ENCODE measurements at places on chromosomes 3 and 15.
A peak's percentile ranks its signal among the peaks of the same experiment; 100 is the strongest.

GRCh38 chr15:69755551-69756310, 303.1 kb downstream of the RPLP1 start:
- DNase-seq: peak; percentile 89

DNA sequence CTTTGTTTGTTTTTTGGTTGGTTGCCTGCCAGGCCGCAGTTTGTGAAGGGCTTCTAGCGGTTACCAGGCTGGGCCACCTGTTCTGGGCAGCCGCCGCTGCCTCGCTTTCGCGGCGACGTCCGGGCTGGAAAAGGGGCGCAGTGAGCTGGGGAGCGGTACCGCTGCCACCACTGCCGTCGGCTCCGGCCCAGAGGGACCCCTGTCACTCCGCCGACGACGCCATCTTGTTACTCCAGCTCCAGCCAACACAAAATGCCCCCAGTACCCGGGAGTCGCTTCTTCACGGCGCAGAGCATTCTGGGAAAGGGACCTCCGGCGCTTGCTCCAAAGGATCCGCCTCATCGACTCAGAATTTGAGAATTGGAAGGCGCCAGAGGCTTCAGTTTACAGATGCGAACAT, 238.8 kb downstream of the CDIN1 start:
- DNase-seq: no peak

DNA sequence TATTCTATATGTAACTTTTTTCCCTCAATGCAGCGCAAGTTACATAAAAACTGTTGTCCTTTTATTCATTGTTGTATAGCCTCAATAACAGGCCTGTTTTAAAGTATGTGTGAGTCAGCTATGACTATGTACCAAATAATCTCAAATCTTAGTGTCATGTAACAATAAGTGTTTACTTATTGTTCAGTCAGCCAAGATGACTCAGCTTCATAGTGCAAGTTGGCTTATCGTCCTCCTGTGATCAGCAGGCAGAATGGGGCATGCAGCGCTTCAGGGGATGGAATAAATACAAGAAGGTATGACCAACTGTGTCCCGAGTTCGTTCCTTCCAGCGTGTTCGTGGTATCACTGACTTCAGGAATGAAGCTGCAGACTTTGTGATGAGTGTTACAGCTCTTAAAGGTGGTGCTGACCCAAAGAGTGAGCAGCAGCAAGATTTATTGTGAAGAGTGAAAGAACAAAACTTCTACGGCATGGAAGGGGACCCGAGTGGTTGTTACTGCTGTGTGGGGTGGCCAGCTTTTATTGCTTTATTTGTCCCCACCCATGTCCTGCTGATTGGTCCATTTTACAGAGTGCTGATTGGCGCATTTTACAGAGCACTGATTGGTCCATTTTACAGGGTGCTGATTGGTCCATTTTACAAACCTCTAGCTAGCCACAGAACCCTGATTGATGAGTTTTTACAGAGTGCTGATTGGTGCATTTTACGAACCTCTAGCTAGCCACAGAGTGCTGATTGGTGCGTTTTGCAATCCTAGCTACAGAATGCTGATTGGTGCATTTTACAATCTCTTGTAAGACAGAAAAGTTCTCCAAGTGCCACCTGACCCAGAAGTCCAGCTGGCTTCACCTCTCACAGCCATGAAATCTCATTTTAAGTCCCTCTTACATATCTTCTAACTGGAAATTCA, 1016.0 kb downstream of the MCTP2 start:
- no peak for DNase-seq

DNA sequence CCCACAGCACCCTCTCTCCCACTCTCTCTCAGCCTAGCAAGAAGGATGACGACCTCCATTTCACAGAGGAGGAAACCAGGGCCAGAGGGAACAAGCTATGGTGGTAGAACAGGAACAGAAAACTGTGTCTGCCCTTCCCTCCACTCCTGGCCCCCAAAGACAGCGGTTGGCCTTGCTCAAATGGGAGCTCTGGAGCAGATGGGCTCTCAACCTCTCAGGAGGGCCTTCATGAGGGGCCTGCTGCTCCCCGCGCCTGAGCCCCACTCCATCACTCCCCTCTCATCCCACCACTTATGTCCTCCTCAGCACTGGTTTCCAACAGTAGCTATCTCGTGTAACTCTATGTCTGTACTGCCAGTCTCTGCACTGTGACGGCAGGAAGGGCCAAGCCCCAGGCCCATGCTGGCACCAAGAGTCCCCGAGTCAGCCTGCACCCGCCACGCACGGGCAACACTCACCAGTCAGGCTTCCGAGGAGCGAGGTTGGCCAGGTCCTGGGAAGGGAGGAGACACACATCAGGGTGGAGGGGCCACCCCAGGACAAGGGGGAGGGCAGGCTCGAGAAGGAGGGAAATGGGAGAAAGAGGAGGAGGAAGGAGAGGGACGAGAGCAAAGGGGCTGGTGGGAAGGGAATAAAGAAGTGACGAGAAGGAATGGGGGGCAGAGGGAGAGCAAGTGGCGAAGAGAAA, 45.5 kb downstream of the PTH1R start:
- DNase-seq: no peak

GRCh38 chr3:188488801-188489200, 334.8 kb downstream of the LPP start:
- DNase-seq: no peak

DNA sequence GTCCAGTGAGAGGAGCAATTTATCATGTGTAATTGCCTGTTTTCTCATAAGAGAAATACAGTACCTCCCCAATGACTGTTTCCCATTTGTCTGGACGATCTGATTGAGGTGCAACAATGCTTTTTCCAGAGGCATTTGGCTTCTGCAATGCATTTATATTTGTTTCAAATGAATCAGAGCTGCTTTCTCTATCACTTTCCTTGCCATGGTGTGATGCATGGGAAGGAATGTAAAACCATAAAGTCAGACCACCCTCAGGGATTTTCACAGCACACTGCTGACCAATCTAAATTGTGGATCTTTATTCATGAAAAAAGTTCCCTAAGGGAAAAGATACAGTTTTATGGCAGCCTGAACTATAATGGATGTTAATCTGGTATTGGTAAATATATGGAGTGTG, 333.0 kb downstream of the ZNF385D start:
- DNase-seq: no peak

- no peak for DNase-seq
Observed at GRCh38 chr15:91118817-91119590, 18.9 kb downstream of the SV2B start.

DNA sequence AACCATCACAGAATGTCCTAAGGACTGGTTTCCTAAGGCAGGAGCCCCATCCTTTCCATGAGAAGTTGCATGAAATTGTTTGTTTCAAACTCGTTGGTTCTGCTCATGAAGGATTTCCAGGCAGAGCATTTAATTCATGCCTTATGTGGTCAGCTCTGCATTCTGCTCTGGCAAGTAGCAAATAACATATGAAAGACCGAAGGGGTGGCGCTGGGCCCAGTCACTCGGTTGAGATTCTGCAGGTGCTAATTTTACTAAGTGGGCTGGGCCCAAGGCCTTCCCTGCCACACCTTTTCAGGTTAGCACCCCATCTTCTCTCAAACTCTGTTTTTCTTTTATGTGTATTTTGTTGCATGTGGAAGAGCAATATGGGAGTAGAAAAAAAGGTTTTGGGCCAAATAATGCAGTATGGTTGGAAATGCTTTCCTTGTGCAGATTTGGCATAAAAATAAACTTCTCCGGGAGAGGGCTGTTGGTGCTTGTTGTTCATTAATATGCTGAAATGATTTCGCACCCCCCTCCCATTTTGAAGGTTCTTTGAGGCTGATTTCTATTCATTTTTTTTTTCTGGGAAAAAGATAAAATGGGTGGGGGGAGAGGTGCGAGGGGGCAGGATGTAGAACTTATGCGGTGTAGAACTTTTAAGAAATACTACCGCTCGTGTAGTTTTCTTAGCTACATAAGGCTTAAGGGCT, 182.9 kb upstream of the FEZF2 start:
- no peak for DNase-seq

DNA sequence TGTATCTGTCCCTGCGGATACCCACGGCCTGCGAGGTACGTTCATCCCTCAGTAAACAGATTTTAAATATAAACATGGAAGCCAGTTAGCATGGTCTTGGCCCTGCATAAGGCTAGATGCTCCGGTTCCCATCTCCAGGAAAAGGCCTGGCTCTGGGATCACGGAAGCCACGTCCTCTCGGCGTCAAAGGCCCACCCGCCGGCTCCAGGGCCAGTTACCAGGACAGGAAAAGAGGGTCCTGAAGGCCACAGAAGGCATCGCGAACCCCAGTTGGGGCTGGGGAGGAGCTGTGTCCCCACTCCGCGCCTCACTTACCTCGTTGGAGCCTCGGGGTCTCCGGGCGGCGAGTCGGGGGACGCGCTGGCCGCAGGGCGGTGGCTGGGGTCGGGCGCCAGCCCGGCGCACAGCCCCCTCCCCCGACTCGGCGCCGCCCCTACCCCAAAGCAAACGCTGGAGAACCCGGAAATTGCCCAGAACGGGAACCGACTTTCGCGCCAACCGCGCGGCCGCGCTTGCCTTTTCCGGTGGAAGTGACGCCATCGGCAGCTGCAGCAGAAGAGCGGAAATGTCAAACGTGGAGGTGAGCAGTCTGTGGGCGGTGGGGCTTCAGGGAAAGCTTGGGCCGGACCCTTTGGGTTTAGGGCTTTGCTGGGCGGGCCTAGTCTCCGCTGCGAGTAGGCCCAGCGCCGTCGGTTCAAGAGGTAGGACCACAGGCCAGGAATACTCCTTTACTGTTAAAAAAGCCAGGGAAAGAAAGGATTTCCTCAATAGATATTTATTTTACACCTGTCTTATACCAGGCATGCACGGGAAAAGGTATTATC, at the start of gene TOPBP1:
TSS of gene TOPBP1 (minus strand) at position 488 of the 824 bp plus-strand sequence. CDS start 814 bp downstream, outside the sequence.
- peak; percentile 87 for DNase-seq

DNA sequence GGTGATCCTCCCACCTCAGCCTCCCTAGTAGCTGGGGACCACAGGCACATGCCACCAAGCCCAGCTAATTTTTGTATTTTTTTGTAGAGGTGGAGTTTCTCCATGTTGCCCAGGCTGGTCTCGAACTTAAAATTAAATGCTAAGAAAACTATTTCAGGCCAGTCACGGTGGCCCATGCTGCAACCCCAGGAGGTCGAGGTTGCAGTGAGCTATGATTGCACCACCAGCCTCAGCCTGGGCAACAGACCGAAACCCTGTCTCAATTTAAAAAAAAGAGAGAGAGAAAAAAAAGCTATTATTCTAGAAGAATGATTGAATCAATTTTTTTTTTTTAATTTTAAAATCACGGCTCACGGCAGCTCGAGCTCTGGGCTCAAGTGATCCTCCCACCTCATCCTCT, 4.7 kb downstream of the SLC51A start:
- DNase-seq: no peak

GRCh38 chr3:175916191-175916934, 1057.2 kb downstream of the NAALADL2 start:
- no peak for DNase-seq

GRCh38 chr15:69009341-69009740, 5.2 kb upstream of the NOX5 start:
- DNase-seq: no peak

GRCh38 chr3:23760871-23761373, 44.8 kb upstream of the UBE2E1 start:
- DNase-seq: no peak
